Skin of body (tissue), 3 donors: ENCODE measurements at places on chromosomes 6 and 20. TPM values are rescaled to one million over a fixed set of nuclear protein-coding genes. Genes with fewer than 3 reads are reported as not detected.

SIRPD gene
- 0.39 TPM for total RNA-seq

GGT7 gene
- 7.0 TPM for total RNA-seq

SCUBE3 gene
- 2.4 TPM for total RNA-seq

PNISR gene
- 156 TPM for total RNA-seq

OR11A1 gene
- total RNA-seq: not detected

GOPC gene
- total RNA-seq: 45.8 TPM

ADGRF1 gene
- 0.10 TPM for total RNA-seq

ZBP1 gene
- 1.5 TPM for total RNA-seq

RBM24 gene
- total RNA-seq: 25.8 TPM

COL19A1 gene
- total RNA-seq: 2.3 TPM

SLC35F1 gene
- total RNA-seq: 3.1 TPM

WFDC12 gene
- total RNA-seq: 1.1 TPM

CST2 gene
- total RNA-seq: not detected

MCCD1 gene
- total RNA-seq: not detected

CYP21A2 gene
- total RNA-seq: not detected

IYD gene
- under 0.01 TPM for total RNA-seq

ENPP3 gene
- total RNA-seq: 2.0 TPM

PLEKHG1 gene
- total RNA-seq: 49.8 TPM

ZNFX1 gene
- 19.1 TPM for total RNA-seq

HLA-DRA gene
- 92.8 TPM for total RNA-seq

NFATC2 gene
- 6.0 TPM for total RNA-seq

FILIP1 gene
- 7.9 TPM for total RNA-seq

RAB44 gene
- 0.59 TPM for total RNA-seq

TBP gene
- 10.2 TPM for total RNA-seq

RGS17 gene
- total RNA-seq: 0.69 TPM

LGSN gene
- total RNA-seq: not detected

ZSCAN23 gene
- 5.1 TPM for total RNA-seq

MOG gene
- total RNA-seq: not detected

OR2J3 gene
- total RNA-seq: not detected

HLA-DRB5 gene
- total RNA-seq: 0.79 TPM

CTCFL gene
- total RNA-seq: 0.10 TPM

SGK1 gene
- total RNA-seq: 176 TPM

RCAN2 gene
- total RNA-seq: 1.9 TPM

RIPPLY2 gene
- total RNA-seq: not detected

LAMA2 gene
- 87.4 TPM for total RNA-seq
